ENCODE measurements at places on chromosomes 5 and 9.

DNA sequence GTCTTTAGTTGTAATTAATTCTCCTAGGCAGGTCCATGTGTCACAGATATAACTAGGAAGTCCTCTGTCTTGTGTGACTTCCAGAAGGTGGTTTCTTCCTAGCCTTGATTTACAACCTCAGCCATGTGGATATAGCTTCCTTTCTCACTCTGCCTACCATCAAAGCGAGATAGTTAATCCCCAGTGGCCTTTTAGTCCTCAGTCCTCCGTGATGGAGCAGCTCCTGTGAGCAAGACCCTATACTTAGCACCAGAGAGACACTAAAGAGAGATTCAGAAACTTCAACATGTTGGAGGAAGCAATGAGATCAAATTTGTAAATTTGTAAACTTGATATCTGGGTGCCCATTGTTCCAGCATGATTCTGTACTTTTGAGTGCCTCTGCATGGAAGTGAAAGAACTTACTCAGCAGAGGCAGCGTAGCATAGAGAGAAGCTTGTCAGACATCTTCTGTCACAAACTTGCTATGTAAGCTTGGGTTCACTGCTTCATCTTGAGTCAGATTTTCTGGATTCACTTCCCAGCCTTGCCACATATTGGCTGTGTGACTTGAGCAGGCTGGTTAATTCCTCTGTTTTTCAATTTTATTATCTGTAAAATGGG lies 170.2 kb upstream of the NR3C1 start:
- no peaks in the 10 kb centered on the region for H3K27me3 ChIP-seq
- H3K36me3 ChIP-seq = no peaks in the 10 kb centered on the region
- no peak for DNase-seq
- H3K4me1 ChIP-seq = peaks cover 8% of the 10 kb centered on the region

DNA sequence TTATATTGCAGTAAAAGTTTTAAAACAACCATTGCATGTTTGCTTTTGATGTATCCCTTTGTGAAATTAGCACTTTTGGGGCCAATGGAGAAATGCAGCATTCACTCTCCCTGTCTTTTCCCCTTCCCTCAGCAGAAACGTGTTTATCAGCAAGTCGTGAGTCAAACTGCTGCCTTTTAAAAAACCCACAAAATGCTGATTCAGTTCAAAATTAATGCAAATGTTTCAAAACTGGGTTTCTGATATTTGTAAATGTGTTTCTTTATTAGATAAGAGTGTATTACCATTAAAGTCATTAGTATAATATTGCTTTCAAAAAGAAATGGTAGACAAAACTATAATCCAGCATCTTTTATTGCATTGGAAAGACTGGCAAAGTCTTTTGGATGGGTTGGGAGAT lies 47.3 kb downstream of the RAD23B start:
- no peak overlapping the region for H3K27ac ChIP-seq
- H3K4me3 ChIP-seq = no peak overlapping the region
- H3K27me3 ChIP-seq = no peaks in the 10 kb centered on the region
- DNase-seq = no peak
- H3K36me3 ChIP-seq = peaks cover 95% of the 10 kb centered on the region

DNA sequence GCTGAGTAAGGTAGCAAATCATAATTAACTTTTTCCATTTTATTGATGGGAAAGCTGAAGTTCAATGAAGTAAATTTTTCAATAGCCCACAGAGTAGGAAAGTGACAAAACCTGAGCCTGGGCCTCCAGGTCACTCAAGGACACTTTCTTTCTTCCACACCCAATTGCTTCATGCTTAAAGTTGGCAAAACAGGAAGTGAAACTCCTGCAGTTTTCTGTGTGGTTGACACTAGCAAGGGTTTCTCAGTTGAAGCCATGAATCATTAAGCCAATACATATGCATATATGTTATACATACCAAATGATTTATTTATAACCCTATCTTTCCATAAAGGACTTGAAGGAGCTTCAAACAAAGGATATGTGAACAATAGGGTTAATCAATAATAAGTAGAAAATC lies 13.9 kb downstream of the TLR4 start:
- no peak overlapping the region for H3K27ac ChIP-seq
- no peak overlapping the region for H3K4me3 ChIP-seq
- DNase-seq = no peak
- no peaks in the 10 kb centered on the region for H3K4me1 ChIP-seq
- no peaks in the 10 kb centered on the region for H3K27me3 ChIP-seq

- H3K4me1 ChIP-seq = no peaks in the 10 kb centered on the region
- no peak overlapping the region for H3K4me3 ChIP-seq
- H3K36me3 ChIP-seq = no peaks in the 10 kb centered on the region
- no peaks in the 10 kb centered on the region for H3K27me3 ChIP-seq
- no peak for DNase-seq
- no peak overlapping the region for H3K27ac ChIP-seq
Measured at GRCh38 chr9:30943446-30944224, 1440.8 kb upstream of the ACO1 start.

GRCh38 chr5:137689306-137689705 lies 46.6 kb downstream of the KLHL3 start:
- no peak overlapping the region for H3K4me3 ChIP-seq
- no peak for DNase-seq
- H3K36me3 ChIP-seq = no peaks in the 10 kb centered on the region
- H3K4me1 ChIP-seq = no peaks in the 10 kb centered on the region
- no peaks in the 10 kb centered on the region for H3K27me3 ChIP-seq
- H3K27ac ChIP-seq = no peak overlapping the region

DNA sequence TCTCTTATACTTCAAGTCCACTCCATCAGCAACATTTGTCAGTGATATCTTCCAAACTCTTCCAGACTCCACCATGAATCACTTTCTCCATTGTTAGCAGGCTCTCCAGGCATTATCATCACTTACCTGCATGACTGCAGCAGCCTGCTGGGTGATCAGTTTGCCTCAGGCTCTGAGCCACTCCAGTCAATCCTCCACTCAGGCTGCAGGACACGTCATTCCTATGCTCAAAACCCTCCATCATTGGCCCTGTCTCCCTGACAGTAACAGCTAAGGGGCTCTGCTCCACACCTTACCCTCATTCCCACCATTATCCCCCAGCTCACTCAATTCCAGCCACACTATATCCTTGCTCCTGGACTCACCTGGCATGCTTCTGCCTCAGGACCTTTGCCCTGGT lies 10.7 kb downstream of the DIRAS2 start:
- H3K4me3 ChIP-seq = no peak overlapping the region
- H3K4me1 ChIP-seq = no peaks in the 10 kb centered on the region
- H3K27ac ChIP-seq = no peak overlapping the region
- H3K36me3 ChIP-seq = no peaks in the 10 kb centered on the region
- H3K27me3 ChIP-seq = peaks cover 22% of the 10 kb centered on the region

DNA sequence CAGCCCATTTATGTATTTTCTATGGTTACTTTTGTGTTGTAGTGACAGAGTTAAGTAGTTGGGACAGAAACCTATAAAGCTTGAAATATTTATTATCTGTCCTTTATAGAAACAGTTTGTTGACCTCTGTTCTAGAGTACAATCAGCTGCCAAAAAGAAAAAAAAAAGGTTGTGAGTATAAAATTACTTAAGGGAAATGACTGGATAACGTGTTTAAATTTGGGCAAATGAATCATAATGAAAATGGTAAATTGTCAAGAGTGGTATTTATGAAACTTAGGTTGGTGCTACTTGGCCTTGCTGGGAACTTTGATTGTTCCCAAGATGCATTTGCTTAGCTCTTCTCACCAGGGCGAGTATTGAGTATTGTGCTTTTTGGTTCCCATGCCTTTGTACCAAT lies 70.2 kb upstream of the IL6ST start:
- DNase-seq = no peak
- no peaks in the 10 kb centered on the region for H3K27me3 ChIP-seq
- no peaks in the 10 kb centered on the region for H3K36me3 ChIP-seq
